ENCODE measurements at places on chromosomes 5 and 9.

GRCh38 chr5:120229036-120229435 lies 235.1 kb upstream of the PRR16 start:
- no peak for DNase-seq

DNA sequence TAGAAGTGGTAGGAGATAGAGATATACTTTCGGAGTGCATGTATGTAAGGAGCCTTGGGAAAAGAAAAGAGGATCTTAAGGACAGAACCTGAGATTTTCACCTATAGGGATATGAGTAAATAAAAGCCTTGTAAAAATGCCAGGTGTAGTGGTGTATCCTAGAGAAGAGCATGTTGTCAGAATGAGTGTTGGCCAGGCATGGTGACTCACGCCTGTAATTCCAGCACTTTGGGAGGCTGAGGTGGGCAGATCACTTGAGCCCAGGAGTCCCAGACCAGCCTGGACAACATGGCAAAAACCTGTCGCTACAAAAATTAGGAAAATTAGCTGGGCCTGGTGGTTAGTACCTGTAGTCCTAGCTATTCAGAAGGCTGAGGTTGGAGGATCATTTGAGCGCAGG lies 76.0 kb downstream of the IPO11 start:
- DNase-seq = no peak

- peak; percentile 99 for DNase-seq
Measured at GRCh38 chr5:181223058-181223728, at the start of gene TRIM41. Gene TRIM41 (plus strand): TSS chr5:181223281. CDS start chr5:181224000, 719 bp downstream.

- DNase-seq = no peak
Measured at GRCh38 chr5:160938532-160938931, 86.5 kb upstream of the ATP10B start.

- no peak for DNase-seq
Measured at GRCh38 chr9:120982836-120983235, 56.2 kb upstream of the TRAF1 start.

Data from stimulated activated naive CD8-positive, alpha-beta T cell treated with anti-CD3 and anti-CD28 coated beads, Interleukin-15, Interleukin-2, amounts not matched to agents 100 U/mL and 50 U/mL, for 24 hours (primary cell).